ENCODE measurements at places on chromosomes 5 and 9.

DNA sequence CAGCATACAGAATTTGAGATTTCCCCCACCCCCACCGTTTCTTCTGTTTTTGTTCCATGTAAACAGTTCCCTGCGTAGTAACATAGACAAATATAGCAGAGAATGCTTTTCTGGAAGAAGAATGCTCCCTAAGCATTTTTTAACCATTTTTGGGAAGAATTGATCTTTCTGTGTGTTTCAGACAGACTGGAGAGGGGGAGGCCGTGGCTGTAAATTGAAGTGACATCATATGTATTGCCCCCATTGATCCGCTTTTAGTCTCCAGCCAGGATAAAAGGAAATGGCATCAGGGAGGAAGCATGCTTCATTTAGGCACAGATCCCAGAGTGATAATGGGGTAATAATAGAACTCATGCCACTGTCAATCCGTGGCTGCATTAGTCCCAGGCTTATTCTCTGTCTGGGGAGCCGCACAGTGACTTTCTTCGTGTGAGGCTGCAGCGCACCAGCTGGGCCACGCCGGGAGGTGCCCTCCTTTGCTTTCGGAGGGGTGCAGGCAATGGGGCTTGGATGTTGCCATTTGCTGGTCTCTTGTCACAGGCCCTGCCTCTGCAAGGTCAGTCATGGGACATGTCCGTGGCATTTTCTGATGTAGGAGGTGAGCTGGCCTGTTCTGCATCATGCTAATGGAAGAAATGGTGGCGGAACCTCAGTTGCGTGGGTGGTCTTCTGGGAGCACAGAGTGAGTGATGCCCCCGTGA, 261.5 kb downstream of the FANCC start:
- no peaks in the 10 kb centered on the region for H3K36me3 ChIP-seq
- DNase-seq = no peak
- peak overlapping the region; percentile 54 for H3K27ac ChIP-seq
- no peak overlapping the region for H3K4me3 ChIP-seq
- H3K4me1 ChIP-seq = no peaks in the 10 kb centered on the region
- H3K27me3 ChIP-seq = no peaks in the 10 kb centered on the region

DNA sequence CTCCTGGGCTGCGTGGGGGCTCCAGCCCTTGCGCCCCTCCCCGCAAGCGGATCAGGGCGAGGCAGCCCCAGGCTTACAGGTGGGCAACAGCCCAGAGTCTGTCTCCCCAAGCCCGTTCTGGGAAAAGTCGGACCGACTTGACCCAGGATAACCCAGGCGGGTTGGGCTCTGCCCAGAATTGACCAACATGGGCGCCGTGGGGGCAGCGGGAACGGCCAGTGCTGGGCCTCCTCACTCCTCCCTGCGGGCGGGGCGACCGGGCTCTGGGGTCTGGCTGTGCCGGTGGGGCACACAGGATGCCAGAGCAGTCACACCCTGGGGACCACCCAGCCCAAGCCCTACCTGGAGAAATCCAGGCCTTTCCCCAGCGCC, 15.3 kb upstream of the SYNPO start:
- H3K36me3 ChIP-seq = no peaks in the 10 kb centered on the region
- no peaks in the 10 kb centered on the region for H3K27me3 ChIP-seq
- H3K4me1 ChIP-seq = peaks cover 44% of the 10 kb centered on the region

DNA sequence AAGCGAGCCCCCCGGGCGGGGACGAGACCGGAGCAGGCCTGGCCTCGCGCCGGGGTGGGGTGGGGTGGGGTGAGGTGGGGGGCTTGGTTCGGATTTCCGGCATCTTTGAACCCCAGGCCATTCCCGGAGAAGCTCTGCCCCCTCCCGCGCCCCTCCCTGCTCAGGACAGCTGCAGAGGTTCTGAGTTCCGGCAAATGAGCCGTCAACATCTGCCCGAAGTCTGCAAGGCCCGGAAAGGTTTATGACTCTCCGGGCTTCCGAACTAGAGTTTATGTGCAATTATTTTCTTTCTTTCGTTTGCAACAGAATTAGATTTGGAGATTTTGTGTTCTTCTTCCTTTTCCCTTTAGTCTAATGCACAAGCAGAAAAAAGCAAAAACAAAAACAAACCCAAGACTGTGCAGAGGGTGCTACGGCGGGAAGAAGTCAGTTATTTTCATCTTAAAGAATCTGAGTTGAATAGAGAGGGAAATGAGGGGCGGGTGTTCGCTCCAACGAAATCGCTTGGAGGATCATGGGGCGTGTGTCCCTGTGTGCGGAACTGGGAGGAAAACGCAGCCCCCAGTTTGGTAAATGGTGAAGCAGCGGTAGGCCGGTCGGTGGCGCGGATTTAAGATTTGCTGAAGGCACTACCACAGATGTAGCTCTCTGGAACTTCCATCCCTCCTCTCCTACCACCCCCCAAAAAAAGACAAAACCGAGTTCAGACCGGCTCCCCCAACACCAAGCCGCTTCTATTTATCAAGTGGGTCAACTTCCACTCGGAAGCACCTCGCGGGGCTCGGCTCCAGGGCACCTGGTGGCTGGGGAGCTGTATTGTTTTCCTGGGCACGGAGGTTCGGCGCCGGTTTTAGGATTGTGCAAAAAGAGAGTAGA, 4.8 kb downstream of the LHX2 start:
- H3K4me3 ChIP-seq = peak overlapping the region; percentile 68
- peaks cover 5% of the 10 kb centered on the region for H3K36me3 ChIP-seq
- H3K4me1 ChIP-seq = peaks cover 50% of the 10 kb centered on the region
- DNase-seq = no peak
- H3K27ac ChIP-seq = peak overlapping the region; percentile 93

- no peak for DNase-seq
- no peaks in the 10 kb centered on the region for H3K4me1 ChIP-seq
- H3K4me3 ChIP-seq = no peak overlapping the region
Measured at GRCh38 chr5:124104344-124104743, 592.4 kb downstream of the CSNK1G3 start.

DNA sequence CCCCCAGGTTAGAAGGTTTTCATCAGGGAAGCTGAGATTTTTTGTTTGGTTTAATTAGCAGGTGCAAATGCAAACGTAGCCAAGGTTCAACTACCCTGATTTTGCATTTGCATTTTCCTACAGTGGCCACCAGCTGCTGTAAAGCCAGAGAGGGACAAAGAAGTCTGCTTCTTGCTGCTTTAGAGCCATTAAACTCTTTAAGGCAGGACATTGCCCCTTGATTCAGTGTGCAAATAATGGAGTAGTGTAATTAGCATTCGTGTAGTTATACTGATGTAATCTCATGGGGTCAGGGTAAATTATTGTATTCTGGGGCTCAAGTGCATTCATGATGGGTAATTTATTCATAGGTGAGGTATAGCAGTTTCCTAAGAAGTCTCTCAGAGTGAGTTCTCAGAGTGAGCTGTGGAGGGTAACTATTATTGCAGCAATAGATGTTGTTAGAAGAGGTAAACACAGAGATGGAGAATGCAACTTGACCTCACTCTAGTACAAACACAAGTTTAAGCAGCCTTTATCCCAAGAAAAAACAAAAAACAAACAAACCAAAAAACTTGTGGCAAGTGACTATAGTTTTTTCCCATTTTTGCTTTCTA, 526.5 kb downstream of the KIF4B start:
- no peaks in the 10 kb centered on the region for H3K4me1 ChIP-seq
- DNase-seq = no peak
- H3K27me3 ChIP-seq = no peaks in the 10 kb centered on the region
- H3K4me3 ChIP-seq = no peak overlapping the region
- H3K36me3 ChIP-seq = no peaks in the 10 kb centered on the region

- H3K36me3 ChIP-seq = no peaks in the 10 kb centered on the region
- peak overlapping the region; percentile 98 for H3K4me3 ChIP-seq
- peak overlapping the region; percentile 98 for H3K27ac ChIP-seq
- no peak for DNase-seq
- no peaks in the 10 kb centered on the region for H3K27me3 ChIP-seq
Measured at GRCh38 chr9:70420441-70421271, 6.2 kb upstream of the KLF9 start.

GRCh38 chr5:103801681-103802080, 239.1 kb upstream of the NUDT12 start:
- H3K27ac ChIP-seq = no peak overlapping the region
- H3K27me3 ChIP-seq = no peaks in the 10 kb centered on the region
- H3K36me3 ChIP-seq = no peaks in the 10 kb centered on the region
- DNase-seq = no peak
- H3K4me3 ChIP-seq = no peak overlapping the region

DNA sequence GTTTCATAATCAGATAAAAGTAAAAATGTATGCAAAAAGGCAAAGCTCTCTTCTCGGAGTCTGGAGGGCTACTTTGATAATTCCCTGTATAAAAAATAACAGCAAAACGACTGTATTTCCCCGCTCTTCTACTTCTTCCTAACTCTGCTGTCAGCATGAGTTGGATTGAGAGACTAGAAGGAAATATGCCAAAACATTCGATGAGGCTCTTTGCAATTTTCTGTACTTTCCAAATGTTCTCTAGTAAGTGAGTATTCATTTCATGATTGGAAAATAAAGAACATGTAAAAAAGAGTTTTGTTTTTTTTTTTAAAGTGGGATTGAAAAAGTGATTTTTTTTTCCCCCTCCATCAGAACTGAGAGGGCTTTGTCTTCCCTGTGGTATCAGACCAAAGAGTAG, 677.5 kb downstream of the ACTL7B start:
- no peaks in the 10 kb centered on the region for H3K36me3 ChIP-seq
- no peak for DNase-seq
- H3K27me3 ChIP-seq = peaks cover 2% of the 10 kb centered on the region
- no peaks in the 10 kb centered on the region for H3K4me1 ChIP-seq
- no peak overlapping the region for H3K27ac ChIP-seq
- H3K4me3 ChIP-seq = no peak overlapping the region

- H3K27me3 ChIP-seq = no peaks in the 10 kb centered on the region
- DNase-seq = no peak
- no peak overlapping the region for H3K27ac ChIP-seq
- no peaks in the 10 kb centered on the region for H3K4me1 ChIP-seq
- no peaks in the 10 kb centered on the region for H3K36me3 ChIP-seq
Measured at GRCh38 chr5:112616812-112617547, 120.7 kb upstream of the APC start.

- H3K36me3 ChIP-seq = no peaks in the 10 kb centered on the region
- H3K27ac ChIP-seq = no peak overlapping the region
- H3K27me3 ChIP-seq = no peaks in the 10 kb centered on the region
- H3K4me3 ChIP-seq = no peak overlapping the region
- H3K4me1 ChIP-seq = no peaks in the 10 kb centered on the region
Measured at GRCh38 chr9:28792716-28793115, 1219.4 kb upstream of the C9orf72 start.

DNA sequence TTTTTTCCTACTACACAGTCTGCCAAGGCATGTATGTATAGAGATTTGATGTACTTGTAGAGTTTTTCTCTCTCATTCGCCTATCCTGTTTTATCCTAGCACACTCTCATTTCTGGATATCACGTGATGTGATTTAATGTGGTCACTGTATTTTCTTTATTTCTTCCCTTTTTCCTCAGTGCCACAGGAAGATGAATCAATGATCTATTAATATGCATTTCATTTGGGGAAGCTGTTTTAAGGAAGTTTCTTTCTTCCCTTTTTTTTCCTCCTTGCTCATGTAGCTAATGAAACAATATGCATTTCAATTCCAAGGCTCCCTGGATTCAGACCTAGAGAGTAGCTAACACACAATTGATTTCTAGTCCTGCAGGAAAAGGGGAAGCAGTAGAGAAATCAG, 506.3 kb upstream of the WWC1 start:
- no peaks in the 10 kb centered on the region for H3K4me1 ChIP-seq
- DNase-seq = no peak
- no peak overlapping the region for H3K4me3 ChIP-seq
- no peaks in the 10 kb centered on the region for H3K36me3 ChIP-seq
- no peak overlapping the region for H3K27ac ChIP-seq

DNA sequence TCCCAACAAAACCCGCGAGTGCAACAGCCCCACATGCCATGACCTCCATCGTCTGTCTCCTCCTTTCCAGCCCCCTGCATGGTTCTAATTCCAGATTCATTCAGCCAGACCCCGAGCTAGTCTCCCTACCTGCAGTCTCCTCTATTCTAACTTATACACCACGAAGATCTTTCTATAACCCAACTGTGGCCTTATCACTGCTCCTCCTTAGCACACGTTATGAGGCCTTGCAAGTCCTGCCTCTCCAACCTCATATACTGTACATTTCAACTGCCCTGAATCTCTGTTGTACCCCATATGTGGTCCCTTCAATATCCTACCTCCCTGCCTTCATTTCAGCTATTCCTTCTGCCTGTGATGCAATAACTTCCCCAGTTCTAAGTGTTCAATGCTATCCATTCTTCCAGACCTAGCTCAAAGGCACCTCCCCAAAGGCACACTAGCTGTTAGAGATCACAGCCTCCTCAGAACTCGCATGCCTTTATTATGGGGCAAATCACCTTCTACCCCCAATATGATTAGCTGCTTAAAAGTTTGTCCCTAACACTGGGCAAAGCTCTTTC, 215.1 kb upstream of the TRIM32 start:
- H3K36me3 ChIP-seq = peaks cover 1% of the 10 kb centered on the region
- H3K4me3 ChIP-seq = no peak overlapping the region
- DNase-seq = no peak
- H3K27ac ChIP-seq = no peak overlapping the region
- no peaks in the 10 kb centered on the region for H3K4me1 ChIP-seq

- peaks cover 43% of the 10 kb centered on the region for H3K4me1 ChIP-seq
- no peaks in the 10 kb centered on the region for H3K27me3 ChIP-seq
- H3K27ac ChIP-seq = peak overlapping the region; percentile 96
- peak overlapping the region; percentile 96 for H3K4me3 ChIP-seq
- DNase-seq = peak; percentile 23
Measured at GRCh38 chr9:130835441-130836298, 616 bp downstream of the ABL1 start.

DNA sequence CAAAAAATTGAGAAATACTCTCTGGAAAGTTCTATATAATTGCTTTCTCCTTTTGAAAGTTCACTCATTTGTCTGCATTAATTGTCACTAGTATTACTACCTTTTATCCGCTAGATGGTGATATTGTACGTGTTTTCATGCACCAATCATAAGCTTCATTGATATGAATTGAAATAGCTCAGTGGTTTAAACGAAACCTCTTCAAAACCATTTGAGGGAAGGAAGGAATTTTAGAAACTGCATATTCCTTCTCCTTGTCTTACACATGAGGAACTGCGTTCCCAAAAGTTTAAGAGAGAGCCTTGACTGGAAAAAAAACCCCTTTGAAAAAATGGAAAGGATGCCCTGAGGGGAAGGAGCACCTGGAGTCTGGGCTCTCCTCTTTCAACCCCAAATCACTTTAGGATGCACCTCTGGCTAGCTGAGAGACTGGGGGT, 98.6 kb downstream of the YTHDC2 start:
- no peak overlapping the region for H3K27ac ChIP-seq
- DNase-seq = peak; percentile 36
- H3K4me1 ChIP-seq = no peaks in the 10 kb centered on the region
- H3K4me3 ChIP-seq = no peak overlapping the region
- H3K36me3 ChIP-seq = no peaks in the 10 kb centered on the region

Data from naive B cell (primary cell).